Activated CD8-positive, alpha-beta memory T cell treated with anti-CD3 and anti-CD28 coated beads for 1 hour (primary cell): ENCODE measurements at places on chromosomes 12 and 14.
A peak's percentile ranks its signal among the peaks of the same experiment; 100 is the strongest.

DNA sequence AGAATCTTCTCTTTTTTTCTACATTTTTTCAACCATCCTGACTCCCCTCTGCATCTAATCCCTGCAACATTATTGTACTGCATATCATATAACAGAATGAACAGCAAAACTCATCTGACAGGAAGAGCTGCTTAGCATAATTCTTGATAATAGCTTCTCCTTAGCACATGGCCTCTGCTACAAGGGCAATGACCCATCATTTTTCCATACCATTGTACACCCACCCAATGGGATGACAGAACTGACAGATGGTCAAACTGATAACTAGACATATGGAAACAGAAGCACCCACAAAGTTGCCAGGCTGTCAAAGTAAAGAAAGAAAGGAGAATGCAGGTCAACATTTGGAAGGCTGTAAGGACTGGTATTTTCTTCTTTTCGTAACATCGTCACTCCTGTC is 390.4 kb upstream of the USP15 start:
- DNase-seq = no peak

- no peak for DNase-seq
Observed at GRCh38 chr12:70962226-70962794, 41.8 kb upstream of the PTPRR start.

DNA sequence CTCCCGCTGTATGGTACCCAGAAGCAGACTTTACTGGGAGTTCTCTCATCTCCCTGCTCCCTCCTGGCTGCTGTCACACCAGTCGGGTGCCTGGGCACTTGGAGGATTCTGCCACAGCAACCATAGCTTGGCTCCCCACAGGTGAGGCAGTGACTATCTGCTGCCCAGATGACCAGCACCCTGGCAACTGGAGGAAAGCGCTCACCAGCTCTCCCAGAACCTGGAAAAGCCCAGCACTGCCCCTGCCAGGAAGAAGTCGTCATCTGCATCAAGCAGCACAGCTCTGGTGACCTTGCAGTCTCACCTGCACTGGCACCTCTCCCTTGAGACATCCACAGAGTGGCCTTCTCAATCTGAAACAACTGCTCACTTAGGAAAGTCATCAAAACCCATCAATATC is 31.9 kb upstream of the TC2N start:
- DNase-seq = no peak

- no peak for DNase-seq
Observed at GRCh38 chr12:130139567-130140421, 22.5 kb upstream of the FZD10 start.

DNA sequence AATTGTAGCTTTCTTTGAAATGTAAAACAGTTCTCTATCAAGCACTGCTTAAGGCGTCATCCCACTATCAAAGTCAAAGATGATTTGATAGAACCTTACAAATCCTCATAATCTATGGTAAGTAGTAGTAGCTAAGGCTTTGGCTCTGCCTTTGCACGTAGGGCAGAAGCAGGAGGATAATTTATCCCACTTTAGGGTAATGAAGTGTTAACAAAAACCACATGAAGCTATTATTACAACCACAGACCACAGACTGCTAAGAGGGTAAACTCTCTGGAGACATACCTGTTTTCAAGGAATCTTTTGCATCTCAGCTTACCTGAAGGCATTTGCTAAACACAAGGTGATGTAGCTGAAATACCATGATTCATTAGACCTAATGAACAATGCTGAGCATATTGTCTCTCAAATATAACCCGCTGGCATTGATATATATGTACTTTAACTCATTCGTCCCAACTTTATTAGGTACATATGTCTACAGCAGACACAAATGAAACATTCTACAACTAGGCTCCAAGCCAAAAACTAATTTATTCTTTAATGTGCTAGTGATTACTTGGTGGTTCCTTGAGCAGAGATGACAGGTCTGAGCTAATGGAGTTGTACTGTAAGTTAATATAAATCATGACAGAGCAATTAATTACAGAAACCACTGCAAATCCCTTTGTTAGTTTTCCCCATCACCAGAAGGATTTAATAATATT is 368.8 kb downstream of the ETNK1 start:
- DNase-seq = no peak

- DNase-seq = no peak
Observed at GRCh38 chr12:113364698-113365097, 6.3 kb downstream of the PLBD2 start.

GRCh38 chr14:35355981-35356841 is 48.3 kb downstream of the NFKBIA start:
- DNase-seq = no peak

- DNase-seq = peak; percentile 82
Observed at GRCh38 chr14:99266181-99267178, 5.5 kb downstream of the BCL11B start.

- DNase-seq = no peak
Observed at GRCh38 chr14:70442750-70443149, 9.2 kb upstream of the ADAM21 start.

- DNase-seq = no peak
Observed at GRCh38 chr12:89733579-89734201, 25.1 kb upstream of the ATP2B1 start.

DNA sequence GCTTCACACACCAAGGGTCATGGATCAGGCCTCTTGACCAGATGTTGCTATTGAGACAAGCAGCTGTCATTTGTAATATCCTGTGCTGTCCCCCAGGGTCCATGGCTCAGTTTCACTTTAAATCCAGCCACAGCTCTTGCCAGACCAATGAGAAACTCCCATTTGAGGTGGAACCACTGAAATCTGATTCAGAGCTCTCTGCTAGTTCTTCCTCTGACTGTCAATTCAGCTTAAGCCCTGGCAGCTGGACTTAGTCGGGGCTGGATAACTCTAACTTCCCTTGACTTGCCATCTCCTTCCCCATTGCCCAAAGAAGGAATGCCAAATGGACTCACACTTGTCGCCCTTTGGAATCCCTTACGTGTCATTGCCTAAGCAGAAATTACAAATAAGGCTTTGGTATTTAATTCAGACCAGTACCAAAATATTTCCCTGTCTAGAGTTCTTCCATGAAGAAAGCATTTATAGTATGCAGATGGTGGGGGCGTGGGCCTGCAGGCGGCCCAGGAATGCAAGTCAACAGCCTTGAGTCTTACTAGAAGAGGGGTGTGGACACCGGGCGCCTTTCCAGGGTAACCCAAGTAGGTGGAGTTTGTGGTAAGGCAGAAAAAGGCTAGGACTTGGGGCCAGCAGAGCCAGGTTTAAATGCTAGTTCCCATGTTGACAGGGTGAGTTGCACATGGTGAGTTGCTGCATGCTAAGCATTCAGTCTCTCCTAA is 96.9 kb upstream of the TMPO start:
- DNase-seq = no peak

- no peak for DNase-seq
Observed at GRCh38 chr12:46150735-46151134, 118.1 kb downstream of the SLC38A1 start.

DNA sequence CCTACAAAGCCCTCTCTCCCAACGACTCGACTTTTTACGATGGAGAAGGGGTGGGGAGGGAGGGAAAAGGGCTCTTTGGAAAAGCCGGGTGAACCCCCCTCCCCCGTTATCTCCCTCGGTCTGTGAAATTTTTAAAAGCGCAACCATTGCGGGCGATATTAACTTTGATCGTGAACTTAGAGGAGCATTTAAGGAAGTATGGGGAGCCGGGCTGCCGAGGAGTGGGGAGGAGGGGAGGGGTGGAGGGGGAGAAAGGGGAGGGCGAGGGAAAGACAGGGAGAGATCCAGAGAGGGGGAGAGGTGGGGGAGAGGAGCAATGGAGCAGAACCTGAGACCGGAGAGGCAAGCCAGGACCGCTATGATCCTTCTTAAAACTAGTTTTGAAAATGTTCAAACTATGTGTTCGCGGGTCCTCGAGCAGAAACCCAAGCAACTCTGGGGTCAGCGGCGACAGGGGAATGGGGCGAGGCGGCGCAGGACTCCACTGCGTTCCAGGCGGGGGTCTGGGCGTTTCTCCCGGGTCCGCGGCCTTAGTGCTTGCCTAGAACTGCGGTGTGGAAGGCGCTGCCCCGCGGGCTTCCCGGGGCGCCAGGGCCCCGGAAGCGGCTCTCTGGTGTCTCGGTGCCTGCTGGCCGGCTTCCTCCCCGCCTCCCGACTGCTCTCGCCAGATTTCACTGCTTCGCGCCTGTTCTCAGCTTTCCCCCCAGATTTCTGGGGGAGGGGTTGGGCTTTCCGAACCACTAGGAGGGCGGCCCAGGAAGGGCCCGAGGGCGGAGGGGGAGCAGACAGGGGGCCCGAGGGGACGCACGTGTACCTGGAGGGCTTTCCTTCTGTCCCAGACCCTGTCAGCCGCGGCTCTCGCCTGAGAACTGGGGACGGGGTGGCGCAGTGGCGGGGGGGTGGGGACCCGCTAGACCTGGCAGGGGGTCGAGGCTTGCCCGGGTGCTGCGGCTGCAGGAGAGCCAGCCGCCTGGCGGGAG is at the start of gene HOTAIR:
TSS of gene HOTAIR (minus strand) at position 871 of the 980 bp plus-strand sequence.
- no peak for DNase-seq

DNA sequence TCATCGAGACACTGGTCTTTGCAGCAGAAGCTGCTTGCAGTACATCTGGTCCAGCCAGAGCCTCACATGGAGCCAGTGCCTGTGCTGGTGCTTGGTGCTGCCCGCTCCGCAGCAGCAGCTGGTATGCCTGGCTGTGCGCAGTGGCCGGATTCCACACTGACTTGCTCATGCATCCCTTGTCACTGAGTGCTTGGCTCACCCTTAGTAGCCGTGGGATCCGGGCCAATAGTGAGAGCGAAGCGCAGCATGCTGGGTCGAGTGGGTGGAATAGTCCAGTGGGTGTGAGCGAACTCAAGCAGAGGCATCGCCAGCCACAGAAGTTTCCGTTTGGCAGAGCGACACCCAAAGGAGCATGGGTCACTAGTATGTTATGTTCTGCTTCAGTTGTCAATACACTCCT is 10.1 kb upstream of the FBXO33 start:
- DNase-seq = no peak

DNA sequence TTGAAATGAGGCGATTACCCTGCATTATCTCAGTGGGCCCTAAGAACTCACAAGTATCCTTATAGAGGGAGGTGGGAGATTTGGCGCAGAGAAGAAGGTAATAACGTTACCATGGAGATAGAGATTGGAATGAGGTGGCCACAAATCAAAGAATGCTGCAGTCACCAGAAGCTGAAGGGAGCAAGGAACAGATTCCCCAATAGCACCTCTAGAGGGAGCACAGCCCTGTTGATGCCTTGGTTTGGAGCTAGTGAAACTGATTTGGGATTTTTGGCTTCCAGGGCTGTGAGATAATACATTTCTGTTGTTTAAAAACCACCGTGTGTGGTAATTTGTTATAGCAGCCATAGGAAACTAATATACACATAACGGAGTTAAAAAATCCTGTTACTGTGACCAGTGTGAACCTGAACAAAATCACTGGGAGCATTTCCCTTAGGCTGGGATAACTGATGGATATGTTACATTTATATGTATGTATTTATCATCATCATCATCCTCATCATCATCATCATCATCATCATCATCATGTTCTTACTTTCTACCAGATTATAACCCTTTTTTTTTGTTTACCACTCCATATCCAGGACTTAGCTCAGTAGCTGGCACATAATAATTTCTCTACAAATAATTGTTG is 100.3 kb downstream of the LIN7A start:
- no peak for DNase-seq

DNA sequence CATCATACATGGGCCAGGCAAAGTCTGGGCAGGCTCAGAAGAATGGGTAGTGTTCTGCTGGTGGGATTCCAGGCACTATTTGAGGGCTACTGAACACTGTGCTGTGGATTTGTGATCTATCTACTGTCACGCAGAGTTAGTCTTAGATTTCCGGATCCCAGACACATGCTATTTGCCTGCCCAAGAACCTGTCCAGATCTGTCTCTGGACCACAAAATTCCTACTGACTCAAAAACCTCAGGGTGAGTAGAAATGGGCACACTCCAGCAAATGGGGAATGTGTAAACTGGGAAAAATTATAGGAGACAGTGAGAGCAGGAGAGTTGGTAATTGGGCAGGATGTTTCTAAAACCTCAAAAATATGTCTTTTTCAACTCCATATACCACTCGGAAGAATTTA is 129.9 kb downstream of the GALC start:
- no peak for DNase-seq

- no peak for DNase-seq
Observed at GRCh38 chr14:81033698-81034240, 78.3 kb downstream of the TSHR start.

DNA sequence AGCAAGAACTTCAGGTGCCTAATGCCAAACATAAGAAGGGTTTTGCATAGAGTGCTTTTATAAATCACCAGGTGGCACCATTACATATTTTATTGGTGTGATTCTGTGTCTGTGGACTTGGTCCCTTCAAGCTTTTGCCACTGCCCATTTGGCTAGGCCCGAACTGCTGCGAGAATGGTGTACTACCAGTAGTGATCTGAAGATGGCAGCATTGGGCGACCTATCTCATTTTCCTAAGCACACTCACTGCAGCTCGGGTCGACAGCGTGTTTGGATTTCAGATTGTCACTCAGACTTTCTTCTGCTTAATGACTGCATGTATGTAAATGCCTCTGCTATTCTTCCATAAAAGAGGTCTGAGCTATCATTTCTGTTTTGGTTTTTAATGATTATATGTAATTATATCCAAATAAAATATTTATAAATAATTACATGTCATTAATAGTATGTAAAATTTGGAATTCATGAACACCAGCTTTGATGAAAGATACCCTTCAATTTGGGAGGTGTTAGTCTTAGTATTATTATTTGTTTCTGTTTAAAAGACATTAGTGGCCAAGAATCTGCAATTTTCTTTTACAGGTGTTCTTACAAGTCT is 78.5 kb downstream of the TPH2 start:
- peak; percentile 9 for DNase-seq

- DNase-seq = no peak
Observed at GRCh38 chr12:47095446-47096236, 15.9 kb upstream of the AMIGO2 start.

- no peak for DNase-seq
Observed at GRCh38 chr14:93591506-93591905, 160.8 kb downstream of the UNC79 start.

DNA sequence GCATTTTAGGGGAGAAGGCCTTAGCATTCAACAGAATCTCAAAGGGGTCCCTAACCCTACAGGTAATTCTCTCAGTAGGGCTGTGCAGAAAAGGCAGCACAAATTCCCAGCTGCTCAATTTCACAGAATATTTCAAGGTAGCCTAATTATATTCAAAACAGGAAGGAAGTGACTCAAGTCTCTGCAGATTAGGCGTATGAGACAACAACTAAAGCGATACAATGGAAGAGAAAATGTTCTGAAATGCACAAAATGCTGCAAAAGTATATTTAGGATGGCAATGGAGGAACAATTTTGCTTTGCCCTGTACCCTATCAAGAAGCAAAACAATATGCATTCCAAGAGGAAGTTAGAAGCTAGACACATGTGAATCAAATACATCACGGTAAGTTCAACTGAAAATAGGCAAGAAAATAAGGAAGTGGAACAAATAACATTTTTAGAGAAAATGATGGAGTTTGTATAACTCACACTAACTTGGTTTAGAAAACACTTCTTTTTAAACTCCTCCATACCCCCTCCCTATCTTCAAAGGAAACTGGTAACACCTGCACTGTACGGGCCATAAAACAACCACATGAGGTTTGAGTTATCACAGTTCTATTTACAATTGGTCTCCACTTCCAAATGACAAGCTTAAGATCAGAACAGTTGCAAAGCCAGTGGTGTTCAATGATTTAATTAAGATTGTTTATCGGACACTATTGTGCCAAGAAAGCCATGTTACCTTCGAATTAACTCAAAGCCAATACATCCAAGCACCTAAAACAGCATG is 1.6 kb downstream of the GIT2 start:
- no peak for DNase-seq
